ENCODE measurements at places on chromosomes 4 and X.

DNA sequence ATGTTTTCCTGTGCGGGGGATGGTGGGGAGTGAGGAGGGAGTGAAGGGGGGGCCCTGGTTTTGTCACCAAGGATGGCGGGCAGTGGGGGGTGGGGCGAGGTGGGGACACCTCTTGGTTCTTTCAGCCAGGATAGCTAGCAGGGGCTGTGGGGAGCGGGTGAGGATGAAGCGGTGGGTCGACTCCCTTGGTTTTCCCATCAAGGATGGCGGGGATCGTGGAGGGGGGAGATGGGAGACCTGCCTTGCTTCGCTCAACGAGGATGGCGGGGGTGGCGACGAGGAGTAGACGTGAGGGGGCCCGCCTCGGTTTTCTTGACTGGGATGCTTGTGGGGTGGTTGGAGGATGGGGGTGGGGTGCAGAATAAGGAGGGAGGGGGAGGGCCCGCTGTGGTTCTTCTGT, 643 bp downstream of the FHL1 start:
- no peak for DNase-seq

GRCh38 chr4:80367737-80368136, 32.2 kb downstream of the CFAP299 start:
- no peak for DNase-seq

DNA sequence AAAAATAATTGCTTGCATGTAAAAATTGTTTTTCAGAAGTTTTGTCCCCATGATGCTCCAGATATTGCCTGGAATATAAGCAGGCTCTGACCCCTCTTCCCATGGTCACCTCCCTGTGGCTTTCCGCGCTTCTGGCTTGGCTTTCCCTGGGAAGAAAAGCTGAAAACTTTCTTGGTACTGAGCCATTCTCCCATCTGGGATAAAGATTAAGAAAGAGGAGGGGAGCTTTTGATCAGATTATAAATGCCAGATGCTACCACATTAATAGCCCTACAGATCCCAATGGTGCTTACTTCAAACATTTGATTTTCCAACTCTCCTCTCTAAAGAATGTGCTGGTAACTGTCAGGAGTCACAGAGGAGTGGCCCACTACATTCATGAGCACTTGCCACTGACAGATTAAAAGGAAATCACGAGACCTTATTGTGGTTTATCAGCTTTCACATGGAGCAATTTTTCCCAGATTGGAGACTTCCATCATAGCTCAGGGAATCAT, 54.4 kb upstream of the GAB1 start:
- DNase-seq = no peak

- DNase-seq = no peak
These were observed 51.7 kb upstream of the ATP8A1 start for GRCh38 chr4:42708625-42709024.

DNA sequence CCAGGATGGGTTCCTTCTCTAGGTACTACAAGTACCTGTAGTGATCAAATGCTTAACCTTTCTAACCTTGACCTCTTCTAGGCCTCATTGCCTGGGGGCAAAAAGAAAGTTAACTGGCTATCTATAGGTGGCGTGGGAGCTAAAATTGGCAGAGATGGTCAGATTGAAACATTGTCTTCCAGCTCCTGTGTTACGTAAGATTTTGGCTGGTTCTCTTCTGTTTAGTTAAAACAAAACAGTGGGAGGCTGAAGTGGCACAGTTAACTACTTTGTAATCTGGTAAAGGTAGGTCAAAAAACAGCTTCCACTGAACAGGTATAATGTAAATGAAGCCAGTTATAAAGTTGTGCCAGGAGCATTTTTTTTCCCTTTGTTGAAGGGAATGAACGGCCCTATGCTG, 115.2 kb downstream of the MBNL3 start:
- no peak for DNase-seq

GRCh38 chrX:14718403-14718802, 154.5 kb downstream of the FANCB start:
- no peak for DNase-seq

DNA sequence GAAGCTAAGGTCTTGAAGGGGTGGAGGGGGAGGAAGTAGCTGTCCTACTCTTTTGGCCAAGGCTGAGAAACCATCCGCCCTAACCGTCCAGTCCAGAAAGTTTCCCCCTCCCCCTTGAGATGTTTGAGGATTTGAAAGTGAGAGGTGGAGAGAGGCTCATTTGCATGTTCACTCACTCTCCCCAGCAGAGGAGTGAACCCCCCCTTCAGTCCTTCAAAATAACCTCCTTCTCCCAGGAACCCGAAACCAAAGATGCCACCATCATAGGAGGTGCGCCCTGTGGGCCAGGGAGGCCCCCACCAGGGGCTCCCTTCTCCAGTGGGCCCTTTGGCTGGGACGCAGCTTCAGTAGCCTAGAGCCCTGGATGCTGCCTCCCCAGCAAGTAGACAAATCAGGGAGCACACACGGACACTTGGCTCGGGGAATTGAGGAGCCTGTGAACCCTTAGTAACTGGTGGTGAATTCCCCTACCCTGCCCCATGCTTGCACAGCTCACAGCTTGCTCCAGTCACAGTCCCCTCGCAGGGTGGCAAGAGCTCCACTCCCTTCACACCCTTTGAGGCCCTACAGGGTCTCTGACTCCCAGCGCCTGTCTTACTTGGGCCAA, 25.6 kb downstream of the ELF4 start:
- DNase-seq = no peak

GRCh38 chr4:87734936-87735335, 64.4 kb upstream of the IBSP start:
- no peak for DNase-seq

DNA sequence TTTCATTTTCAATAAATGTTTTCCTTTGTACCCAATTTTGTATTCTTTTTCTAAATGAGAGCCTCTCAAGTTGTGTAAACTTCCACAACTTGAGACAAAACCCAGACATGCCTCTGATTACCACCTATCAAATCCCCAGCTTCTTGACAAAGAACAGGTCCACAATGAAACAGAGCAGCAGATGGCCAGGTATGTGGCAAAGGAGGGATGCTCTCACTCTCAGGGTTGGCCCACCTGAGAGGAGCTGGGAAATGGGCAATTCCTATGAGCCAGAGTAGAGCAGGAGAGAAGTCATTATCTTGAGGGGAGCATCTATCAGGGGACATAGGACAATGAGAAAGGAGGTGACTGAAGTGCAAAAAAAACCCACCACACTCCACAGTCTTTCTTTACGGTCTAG, 273.5 kb upstream of the FAM241A start:
- no peak for DNase-seq

GRCh38 chrX:136639506-136640176, 8.3 kb upstream of the CD40LG start:
- no peak for DNase-seq

- DNase-seq = no peak
These were observed 4.9 kb downstream of the LYAR start for GRCh38 chr4:4284827-4285618.

GRCh38 chr4:154367659-154368058, 123.9 kb downstream of the DCHS2 start:
- no peak for DNase-seq

DNA sequence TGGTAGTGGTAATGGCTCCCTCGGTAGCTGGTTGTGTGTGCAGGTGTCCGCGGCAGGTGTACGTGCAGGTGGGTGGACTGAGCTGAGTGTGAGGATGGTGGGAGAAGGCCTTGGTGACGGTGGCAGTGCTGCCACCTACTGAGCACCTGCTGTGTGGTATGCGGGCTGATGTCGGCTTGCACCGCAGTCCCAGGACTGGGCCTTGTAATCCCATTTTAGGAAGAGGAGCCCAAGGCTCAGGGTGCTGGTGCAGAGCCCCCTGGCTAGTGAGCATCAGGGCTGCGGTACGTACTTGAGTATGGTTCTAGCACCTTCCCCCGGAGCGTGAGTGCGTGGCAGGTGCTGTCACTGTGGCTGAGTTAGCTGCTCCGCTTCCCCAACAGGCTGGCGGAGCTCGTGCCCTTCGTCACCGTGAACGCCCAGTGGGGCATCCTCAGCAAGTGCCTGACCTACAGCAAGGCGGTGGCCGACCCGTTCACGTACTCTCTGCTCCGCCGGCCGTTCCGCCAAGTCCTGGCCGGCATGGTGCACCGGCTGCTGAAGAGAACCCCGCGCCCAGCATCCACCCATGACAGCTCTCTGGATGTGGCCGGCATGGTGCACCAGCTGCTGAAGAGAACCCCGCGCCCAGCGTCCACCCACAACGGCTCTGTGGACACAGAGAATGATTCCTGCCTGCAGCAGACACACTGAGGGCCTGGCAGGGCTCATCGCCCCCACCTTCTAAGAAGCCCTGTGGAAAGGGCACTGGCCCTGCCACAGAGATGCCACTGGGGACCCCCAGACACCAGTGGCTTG, 5.7 kb upstream of the CPZ start:
- DNase-seq = no peak

DNA sequence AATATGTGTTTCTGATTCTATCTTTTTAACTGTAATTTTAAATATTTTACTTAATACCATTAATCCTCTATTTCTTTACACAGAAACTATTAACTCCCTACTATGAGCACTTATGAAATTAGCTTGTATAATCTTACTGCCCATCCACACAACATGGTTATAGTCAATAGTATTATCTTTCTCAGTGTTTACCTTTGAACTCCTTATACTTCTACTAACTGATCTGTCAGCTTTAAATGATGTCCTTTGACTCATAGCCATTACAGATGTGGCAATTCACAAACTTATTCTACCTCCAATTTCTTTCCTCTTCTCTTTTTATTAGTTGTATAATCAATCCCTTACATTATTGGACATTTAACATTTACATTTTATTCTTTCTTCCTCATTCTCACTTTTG, 5.5 kb downstream of the SEC31A start:
- DNase-seq = no peak

GRCh38 chr4:183416879-183417755, 27.3 kb upstream of the CDKN2AIP start:
- no peak for DNase-seq

DNA sequence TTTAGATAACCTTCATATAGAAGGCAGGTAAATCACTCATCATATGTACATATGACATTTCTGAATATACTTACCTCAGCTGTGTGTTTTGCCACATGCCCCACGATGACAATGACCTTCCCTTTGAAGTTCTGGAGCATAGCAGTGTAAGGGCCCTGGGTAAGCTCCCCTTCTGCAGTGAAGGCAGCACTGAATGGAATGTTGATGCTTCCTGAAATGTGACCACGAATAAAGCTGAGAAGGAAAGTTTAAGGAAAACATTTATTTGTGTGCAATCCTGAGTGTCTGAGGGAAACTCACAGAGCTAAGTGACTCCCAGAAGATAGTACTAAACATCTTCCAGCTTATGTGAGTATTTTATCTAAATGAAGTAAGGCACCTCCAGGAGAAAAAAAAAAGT, 200.1 kb downstream of the NPNT start:
- no peak for DNase-seq

- DNase-seq = no peak
These were observed 47.6 kb downstream of the FBXW7 start for GRCh38 chr4:152488246-152488645.

DNA sequence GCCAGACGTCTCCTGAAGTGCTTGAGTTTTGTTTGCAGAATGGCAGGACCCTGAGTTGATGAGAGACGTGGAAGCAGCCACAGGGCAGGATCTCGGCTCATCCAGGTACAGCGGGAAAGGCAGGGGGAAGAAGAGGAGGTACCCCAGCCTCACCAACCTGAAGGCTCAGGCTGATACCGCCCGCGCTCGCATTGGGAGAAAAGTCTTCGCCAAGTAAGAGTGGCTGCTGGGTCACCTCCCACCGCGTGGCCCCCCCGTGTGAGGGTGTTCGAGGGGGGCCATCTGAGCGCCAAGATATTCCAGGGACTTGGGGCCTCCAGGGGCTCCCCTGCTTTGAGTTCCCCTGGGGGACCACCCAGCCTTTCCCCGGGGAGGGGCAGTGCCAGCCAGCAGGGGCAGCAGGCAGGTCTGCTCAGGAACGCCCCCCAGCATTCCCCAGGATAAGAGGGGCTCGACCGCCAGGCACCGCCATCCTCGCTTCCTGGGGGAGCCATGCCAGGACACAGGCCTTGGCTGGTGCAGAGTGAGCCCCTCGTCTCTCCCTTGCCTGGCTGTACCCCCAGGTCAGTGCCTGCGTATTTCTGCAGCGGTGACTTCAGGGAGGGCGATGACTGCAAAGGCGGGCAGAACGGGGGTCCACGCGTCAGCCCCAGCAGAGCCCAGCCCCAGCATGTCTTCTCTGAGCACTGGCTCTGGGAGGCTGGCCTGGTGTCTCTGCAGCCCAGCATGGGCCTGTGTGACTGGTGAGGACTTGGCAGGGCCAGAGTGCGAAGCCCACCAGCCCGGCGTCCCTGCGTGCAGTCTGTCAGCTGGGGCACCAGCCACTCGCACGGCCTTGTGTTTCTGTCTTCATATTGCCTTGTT, 22.3 kb downstream of the NKX1-1 start:
- DNase-seq = no peak

DNA sequence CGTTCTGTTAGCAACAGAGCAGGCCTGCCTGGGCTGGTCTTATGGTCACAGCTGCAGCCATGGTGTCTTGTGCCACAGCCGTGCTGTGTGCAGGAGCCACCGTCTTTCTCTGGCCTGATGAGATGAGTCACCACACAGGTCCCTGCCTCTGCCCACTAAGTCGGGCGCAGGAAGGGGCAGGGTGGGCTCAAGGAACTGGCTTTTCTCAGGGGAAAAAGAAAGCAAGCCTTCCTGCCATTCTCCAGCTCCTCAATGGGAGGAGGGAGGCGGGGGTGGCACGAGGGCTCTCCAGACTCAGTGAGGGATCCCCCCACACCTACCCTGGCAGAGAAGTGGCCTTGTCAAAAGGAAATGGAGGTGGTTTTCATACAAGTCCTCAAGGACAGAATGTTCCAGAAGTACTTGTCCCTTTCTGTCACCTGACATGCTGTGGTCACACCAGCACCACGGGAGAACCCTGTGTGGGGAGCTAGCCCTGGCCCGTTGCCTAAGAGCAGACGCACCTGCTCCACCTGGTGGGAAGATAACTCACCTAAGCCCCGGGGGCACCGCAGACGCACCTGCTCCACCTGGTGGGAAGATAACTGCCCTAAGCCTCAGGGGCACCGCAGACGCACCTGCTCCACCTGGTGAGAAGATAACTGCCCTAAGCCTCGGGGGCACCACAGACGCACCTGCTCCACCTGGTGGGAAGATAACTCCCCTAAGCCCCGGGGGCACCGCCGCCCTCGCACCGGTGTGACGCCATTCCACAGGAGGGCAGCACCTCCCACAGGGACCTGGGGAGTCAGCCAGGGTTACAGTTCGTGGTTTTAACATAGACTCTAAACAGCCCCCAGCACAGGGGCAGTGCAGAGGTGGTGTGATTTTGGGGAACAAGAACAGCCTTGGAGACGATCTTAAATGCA, 18.5 kb downstream of the UVSSA start:
- DNase-seq = no peak

DNA sequence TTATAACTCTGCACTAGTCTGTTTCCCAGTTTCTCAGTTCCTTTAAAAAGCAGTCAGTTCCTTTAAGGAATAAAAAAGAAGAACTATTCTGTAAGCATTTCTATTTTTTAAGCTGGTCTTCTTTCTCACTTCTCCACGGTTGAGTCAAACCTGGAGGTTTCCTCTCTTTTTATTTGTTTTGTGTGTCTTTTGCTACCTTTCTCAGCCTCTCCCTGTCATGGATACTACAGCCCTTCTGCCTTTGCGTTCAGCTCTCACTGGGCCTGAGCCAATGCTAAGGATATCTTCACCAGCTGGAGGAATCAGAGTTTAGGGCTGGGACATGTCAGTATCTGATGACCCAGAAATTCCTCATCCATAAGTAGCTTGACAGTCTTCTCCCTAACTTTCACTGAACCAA, 49.7 kb upstream of the PRKX start:
- DNase-seq = no peak

All from renal pelvis (tissue), 12 donors.